ENCODE measurements at places on chromosomes 2 and 18.

GRCh38 chr2:173884025-173884802, 81.0 kb downstream of the SP3 start:
- no peak for DNase-seq

- no peak for DNase-seq
These were observed 215.9 kb downstream of the TMEM247 start for GRCh38 chr2:46695283-46695682.

DNA sequence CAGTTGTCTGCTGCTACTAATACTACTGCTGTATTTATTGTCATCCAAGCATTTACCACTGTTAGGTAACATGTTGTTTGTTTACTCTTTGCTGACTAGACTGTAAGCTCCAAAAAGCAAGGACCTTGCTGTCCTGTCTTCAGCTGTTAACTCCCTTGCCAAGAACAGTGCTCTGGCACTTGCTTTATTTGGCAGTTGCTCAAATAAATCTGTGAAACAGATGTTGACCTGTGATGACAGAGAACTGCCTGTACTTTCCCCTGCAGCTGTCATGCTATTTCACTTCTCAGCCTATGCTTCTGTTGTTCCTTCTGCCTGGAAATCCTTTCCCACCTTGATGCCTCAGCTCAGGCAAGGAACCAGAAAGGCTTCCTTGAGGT, 181.2 kb downstream of the ATAD2B start:
- no peak for DNase-seq

- no peak for DNase-seq
These were observed 87.8 kb downstream of the KCTD1 start for GRCh38 chr18:26460449-26461091.

DNA sequence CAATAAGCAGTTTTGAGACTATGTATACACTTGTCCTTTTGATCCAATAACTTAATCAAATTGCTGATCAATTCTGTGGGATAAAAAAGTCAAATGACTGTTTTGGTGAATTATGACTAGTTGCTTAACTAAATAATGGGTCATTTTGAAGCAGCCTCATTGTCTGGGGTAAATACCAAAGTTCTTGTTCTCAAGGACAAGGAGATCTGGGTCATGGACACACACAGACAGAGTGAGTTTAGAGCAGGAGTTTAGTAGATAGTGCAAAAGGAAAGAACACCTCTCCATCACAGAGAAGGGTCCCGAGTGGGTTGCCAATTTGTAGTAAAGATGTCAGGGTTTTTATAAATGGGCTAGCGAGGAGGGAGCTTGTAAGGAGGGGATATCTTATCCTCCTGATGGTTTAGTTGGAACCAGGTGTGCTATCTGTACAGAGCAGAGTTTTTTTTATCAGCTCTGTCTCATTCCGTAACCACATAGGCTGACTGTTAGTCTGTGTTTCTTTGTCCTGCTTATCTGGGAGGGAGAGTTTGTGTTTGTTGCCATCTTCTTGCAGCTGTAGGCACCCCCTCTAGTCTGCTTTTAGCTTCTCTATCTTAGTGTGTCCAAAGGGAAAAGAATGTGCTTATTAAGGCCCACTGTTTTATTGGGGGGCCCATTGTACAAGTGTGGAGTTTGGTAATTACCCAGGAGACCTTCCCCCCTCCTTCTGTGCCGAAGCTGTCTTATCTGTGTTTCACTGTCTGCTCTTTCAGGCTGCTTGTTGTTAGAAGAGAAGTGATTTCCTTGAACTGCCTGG, 48.7 kb upstream of the C1GALT1C1L start:
- no peak for DNase-seq

DNA sequence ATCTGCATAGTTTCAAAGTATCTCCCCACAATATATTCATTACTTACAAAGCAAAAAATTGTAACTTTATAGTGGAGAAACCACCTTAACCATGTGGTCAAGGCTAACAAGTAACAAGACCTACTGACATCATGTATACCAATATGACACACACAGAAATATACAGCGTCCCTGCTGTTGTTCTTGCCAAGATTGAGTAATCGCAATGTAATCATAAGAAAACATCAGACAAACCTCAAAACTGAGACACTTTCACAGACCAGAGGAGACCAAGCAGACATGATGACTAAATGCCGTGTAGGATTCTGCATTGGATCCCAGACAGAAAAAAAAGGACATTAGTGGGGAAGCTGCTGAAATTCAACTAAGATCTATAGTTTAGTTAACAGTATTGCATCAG, 123.0 kb downstream of the ACAA2 start:
- no peak for DNase-seq

GRCh38 chr2:115414466-115414865, 972.0 kb downstream of the DPP10 start:
- DNase-seq, result no peak

- DNase-seq, result no peak
These were observed 495.8 kb downstream of the NRXN1 start for GRCh38 chr2:50535971-50536759.

DNA sequence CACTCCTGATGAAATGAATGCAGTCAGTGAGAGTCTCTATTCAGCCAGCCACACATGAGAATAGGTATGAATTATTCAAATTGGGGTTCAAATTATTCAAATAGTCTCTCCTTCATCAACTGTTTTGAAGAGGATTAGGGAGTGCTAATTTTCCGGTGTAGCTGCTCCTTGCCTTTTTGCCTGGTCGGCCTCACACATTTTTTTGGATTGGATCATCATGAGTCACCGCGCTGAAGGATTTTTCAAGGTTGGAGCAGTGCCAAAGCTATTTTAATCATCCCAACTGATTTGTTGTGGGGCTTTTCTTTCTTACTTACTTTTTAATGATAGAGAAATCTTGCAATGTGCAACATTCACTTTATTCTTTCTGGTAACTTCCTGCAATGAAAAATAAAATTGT, 2.4 kb upstream of the DTNA start:
- DNase-seq, result no peak

DNA sequence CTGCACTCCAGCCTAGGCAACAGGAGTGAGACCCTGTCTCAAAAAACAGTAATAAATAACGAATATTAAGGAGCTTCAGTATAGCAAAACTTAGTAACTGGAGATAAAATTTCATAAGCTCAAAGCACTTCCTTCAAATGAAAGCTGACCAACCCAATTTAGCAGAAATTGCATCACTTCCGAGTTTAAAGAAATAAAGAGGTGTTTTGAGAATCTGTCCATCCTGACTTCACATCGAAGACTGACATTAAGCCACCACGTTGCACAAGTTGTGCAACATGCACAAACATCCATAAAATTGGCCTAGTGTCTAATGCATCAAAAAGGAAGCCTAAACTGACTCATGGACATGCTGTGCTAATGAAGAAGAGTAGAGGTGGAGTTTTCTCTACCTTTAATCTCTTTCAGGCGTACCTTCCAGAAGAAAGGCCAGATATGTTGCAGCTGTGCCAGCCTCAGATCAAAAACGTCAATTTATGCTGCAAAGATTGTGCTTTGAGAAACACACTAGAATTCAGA, 7.7 kb upstream of the DSG3 start:
- DNase-seq, result no peak

GRCh38 chr2:40418614-40419363, 33.1 kb downstream of the SLC8A1 start:
- no peak for DNase-seq

DNA sequence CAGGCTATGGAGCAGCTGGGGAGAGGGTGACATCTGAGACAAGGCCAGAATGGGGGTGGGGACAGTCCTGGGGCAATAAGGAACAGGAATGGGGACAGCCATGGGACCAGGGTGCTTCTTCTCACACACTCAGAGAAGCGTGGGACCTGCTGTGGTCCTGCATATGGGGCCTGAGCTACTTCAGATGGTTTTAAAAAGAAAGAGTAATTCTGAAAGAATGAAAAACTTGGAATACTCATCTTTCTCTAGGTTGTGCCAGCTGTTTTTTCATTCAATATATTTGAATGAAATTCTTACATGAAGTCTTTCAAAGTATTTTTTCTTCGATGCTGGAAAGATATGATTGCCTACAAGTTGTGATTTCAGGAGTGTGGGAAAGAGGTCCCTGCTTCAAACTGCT, 227.5 kb upstream of the APCDD1 start:
- DNase-seq, result no peak

All from stimulated activated CD4-positive, alpha-beta T cell treated with anti-CD3 and anti-CD28 coated beads, TNF-alpha, amount 100 ng/mL, for 1 hour (primary cell).